Lung microvascular endothelial cell (primary cell): ENCODE measurements at places on chromosomes 2 and 18. TPM values are rescaled to one million over a fixed set of nuclear protein-coding genes. Genes with fewer than 3 reads are reported as not detected.

- DNase-seq: peak; percentile 20
Measured at GRCh38 chr2:177625744-177626650, 233.4 kb downstream of the AGPS start.

GRCh38 chr2:236290742-236291425 is 26.7 kb upstream of the ASB18 start:
- no peak for DNase-seq

DNA sequence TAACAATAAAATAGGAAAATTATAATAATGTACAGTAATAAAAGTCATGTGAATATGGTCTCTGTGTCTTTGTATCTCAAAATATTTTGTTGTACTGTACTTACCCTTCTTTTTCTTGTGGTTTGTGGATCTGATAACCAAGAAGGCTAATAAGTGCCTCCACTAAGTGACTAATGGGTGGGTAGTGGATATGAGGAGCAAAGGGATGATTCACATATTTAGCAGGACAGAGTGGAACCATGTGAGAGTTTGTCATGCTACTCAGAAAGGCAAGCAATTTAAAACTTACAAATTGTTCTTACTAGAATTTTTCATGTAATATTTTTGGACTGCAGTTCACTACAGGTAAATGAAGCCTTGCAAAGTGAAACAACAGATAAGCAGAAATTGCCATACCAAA is 1241.2 kb upstream of the CDH2 start:
- no peak for DNase-seq

The RAB6D gene
- not detected in 2 replicates for total RNA-seq
